ENCODE measurements at places on chromosomes 13 and 19.

- peak; percentile 60 for DNase-seq
Measured at GRCh38 chr19:19459707-19460251, 54.3 kb downstream of the GATAD2A start.

- DNase-seq = peak; percentile 63
Measured at GRCh38 chr19:46678110-46678732, 17.2 kb upstream of the DACT3 start.

DNA sequence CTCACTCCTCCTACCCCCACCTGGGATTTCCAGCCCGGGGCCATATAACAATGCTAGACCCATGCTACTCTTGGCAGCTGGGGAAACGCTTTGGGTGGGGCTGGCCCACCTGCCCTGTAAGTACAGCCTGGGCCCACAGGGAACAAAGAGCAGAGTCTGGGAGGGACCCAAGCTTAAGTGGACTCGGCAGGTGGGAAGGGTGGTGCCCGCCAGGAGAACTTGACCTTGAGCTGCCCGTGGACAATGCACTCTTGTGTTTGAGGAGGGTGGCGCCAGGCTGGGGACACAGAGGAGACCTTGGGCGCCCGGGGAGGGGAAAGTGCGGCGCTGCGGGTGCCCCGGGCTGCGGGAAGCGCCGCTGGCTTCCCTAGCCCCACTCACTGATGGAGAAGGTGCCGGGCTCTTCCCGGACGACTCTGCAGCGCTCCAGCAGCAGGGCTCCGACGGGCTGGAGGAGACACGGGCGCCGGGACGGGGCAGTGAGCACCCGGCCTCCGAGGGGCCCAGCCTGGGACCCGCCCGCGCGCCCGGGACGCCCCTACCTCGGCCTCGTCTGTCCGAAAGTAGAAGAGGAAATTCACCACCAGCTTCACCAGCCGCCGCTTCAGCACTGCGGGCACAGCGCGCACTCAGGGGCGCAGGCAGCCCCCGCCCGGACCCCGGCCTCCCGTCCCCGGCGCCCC is 607 bp downstream of the PLEKHJ1 start:
- DNase-seq = no peak

GRCh38 chr13:50366488-50367174 is 351.4 kb downstream of the KCNRG start:
- DNase-seq = no peak

DNA sequence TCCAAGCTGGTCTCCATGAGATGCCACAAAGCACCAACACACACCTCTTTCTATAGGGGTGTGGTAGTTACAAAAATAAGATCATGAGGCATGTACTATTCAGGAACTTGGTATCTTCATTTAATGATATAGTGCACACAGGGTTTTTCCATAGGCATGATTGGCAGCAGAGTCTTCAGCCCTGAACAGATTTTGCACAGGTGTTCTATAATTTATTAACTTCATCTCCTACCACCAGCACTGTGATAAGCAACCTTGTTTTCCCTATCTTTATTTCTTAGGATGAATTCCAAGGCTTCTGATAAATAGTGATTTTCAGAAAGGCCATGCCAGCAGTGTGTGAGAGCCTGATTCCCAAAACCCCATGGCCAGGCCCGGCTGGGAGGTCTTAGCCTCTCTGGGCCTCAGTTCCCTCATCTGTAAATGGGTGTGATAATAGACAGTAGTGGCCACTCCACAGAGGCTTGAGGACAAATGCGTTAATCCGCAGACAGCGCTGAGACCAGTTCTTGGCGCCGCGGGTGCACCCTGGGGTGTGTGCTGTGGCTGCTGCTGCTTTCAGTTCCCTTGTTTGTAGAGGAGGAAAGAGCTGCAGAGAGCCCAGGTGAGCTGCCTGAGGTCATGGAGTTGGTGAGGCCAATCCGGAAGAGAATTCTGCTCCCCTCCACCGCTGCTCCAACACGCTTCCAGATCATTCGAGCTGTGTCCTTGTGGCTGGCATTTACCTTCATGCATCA is 33.1 kb downstream of the DHRS12 start:
- no peak for DNase-seq

- DNase-seq = no peak
Measured at GRCh38 chr19:16623066-16623465, 4.9 kb downstream of the MED26 start.

GRCh38 chr19:2805261-2805900 is 14.3 kb upstream of the ZNF554 start:
- DNase-seq = no peak

GRCh38 chr13:94239135-94239534 is 240.3 kb downstream of the DCT start:
- DNase-seq = no peak

- DNase-seq = peak; percentile 4
Measured at GRCh38 chr19:40663695-40664692, 26.5 kb downstream of the NUMBL start.

DNA sequence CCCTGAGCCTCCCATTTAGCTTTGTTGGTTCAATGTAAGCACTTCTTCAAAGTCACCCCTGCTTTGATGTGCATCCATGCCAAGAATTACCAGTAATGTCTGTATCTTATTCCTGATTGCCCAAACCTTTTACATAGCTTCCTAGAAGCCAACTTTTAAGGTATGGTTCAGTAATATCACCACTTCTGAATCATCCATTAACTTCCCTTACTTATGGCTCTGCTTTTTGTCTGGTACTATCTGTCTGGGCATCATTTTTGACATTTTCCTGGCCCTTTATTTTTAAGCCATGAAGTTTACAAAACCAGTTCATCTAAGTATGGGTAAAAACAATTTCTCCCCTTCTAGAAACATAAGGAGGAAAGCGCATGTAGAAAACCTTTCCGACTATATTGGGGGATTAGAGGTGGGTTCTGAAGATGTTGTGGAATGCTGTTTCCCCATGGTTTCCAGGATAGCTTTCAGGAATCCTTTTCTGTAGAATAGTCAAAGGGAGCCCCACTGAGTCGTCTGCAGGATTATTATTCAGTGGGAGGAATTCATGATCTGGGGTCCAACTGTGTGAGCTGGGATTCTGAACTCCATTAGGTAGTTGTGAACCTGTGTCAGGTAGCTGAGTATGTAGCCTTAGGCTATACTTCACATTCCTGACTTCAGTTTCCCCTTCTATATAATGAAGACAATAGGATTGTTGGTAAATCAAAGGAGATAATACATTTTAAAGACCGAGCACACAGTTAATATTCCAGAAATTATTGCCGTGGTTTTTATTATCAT is 163.8 kb downstream of the SUCLA2 start:
- DNase-seq = no peak

GRCh38 chr19:13905634-13906520 is at the start of the genes BRME1 and CC2D1A:
Gene BRME1 (minus strand): TSS chr19:13906117. CDS start chr19:13904892, 1,225 bp downstream.
Gene CC2D1A (plus strand): TSS chr19:13906201. CDS start chr19:13906442, 241 bp downstream.
- DNase-seq = peak; percentile 96

GRCh38 chr13:39283072-39283471 is 244.8 kb downstream of the NHLRC3 start:
- no peak for DNase-seq

GRCh38 chr19:5445561-5446055 is 9.6 kb upstream of the ZNRF4 start:
- DNase-seq = no peak

DNA sequence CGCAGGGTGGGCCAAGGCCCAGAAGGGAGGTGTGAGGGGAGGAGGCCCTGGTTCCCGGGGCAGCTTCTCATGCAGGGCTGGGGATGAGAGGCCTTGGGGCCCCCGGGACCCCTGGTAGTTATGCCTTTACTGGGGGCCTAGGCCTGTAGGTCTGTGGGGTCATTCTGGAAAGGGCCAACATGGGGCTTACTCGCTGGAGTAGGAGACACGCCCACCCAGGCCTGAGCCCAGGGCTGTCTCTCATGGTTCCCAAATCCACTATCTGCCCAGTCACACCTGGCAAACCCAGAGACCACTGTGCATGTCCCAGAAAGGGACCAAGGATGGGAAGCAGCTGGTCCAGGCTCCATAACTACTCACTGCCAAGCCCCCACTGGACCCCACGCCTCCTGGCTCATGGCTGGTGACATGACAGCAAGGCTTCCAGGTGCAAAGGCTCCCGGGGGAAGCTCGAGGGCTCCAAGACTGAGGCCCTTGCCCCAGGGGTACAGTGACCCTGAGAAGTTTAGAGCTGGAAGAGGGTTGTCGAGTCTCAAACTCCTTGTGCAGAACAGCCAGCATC is 64.2 kb upstream of the ATP12A start:
- no peak for DNase-seq

DNA sequence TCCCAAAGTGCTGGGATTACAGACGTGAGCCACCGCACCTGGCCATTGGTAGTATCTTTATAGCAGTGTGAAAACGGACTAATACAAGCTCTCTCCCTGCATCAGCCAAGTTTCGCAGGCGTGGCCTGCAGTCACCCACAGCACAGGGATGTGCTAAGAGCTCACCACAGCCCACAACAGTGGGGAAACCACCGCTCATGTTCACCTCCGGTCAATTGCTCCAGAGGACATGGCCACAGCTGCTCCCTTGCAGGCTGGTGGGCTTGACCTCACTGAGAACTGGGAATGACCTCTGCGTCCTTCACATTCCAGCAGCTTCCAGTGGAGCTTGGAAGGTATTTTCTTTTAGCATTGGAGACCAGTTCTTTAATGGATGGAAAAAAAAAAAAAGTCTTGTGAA is 156.4 kb downstream of the KCTD15 start:
- no peak for DNase-seq

DNA sequence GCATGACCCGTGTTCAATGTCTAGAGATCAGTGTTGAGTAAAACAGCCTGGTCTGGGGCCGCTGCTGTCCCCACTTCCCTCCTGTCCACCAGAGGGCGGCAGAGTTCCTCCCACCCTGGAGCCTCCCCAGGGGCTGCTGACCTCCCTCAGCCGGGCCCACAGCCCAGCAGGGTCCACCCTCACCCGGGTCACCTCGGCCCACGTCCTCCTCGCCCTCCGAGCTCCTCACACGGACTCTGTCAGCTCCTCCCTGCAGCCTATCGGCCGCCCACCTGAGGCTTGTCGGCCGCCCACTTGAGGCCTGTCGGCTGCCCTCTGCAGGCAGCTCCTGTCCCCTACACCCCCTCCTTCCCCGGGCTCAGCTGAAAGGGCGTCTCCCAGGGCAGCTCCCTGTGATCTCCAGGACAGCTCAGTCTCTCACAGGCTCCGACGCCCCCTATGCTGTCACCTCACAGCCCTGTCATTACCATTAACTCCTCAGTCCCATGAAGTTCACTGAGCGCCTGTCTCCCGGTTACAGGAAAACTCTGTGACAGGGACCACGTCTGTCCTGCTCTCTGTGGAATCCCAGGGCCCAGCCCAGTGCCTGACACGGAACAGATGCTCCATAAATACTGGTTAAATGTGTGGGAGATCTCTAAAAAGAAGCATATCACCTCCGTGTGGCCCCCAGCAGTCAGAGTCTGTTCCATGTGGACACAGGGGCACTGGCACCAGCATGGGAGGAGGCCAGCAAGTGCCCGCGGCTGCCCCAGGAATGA is 1.5 kb upstream of the CEACAM5 start:
- peak; percentile 62 for DNase-seq

- no peak for DNase-seq
Measured at GRCh38 chr19:16383584-16384161, 59.0 kb downstream of the KLF2 start.

DNA sequence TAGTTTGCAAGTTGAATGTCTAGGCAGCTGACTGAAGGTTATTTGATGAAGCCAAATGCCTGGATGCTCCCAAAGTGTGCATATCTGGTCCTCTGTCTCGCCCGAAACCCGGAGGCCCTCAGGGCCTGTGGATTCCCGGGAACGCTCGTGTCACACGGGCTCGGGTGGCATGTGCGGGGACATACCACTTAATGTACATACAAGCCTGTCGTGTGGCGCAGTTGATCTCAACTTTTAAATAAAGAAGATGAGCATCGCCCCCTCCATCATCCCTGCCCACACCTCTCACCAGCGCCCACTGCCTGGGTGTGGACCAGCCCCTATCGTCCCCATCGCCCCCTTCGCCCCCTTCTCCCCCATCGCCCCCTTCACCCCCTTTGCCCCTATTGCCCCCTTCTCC is 33.9 kb downstream of the ATP11A start:
- DNase-seq = no peak

DNA sequence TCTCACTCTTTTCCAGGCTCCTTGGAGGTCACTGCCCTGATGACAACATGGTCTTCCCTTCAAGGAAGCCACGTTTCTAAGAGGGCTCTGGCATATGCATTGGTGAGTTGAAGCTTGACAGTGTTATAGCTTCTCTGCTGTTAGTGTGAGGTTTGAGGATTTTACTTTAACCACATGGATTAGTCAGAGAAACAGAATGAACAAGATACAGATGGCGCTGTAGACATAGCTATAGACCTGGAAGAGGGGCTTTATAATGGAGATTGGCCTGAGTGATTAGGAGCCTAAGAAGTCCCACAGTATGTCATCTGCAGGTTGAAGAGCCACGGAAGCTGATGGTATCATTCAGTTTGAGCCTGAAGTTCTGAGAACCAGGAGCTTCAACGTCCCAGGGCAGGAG is 18.4 kb upstream of the URI1 start:
- DNase-seq = no peak

DNA sequence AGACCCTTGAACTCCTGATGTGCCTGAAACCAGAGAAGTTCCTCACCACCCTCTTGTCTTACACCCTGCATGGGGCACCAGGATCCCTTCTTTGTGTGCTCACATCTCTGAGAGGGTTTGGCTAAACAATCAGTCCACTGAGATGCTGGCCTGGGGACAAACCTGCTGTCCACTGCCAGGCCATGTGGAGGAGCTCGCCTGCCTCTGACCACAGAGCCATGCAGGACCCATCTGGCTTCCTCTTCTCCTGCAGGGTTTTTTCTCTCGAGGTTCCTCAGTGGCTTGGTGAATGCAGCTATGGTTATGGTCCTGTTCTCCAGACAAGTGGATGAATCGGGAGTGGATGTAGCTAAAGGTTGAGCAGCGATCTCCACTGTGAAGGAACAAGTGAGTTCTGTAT is 49.1 kb upstream of the MEDAG start:
- no peak for DNase-seq

All from activated T-cell treated with anti-CD3 and anti-CD28 coated beads for 48 hours (primary cell).